Right kidney (tissue), 9 donors: ENCODE measurements at places on chromosomes 1 and 21.
A peak's percentile ranks its signal among the peaks of the same experiment; 100 is the strongest.

DNA sequence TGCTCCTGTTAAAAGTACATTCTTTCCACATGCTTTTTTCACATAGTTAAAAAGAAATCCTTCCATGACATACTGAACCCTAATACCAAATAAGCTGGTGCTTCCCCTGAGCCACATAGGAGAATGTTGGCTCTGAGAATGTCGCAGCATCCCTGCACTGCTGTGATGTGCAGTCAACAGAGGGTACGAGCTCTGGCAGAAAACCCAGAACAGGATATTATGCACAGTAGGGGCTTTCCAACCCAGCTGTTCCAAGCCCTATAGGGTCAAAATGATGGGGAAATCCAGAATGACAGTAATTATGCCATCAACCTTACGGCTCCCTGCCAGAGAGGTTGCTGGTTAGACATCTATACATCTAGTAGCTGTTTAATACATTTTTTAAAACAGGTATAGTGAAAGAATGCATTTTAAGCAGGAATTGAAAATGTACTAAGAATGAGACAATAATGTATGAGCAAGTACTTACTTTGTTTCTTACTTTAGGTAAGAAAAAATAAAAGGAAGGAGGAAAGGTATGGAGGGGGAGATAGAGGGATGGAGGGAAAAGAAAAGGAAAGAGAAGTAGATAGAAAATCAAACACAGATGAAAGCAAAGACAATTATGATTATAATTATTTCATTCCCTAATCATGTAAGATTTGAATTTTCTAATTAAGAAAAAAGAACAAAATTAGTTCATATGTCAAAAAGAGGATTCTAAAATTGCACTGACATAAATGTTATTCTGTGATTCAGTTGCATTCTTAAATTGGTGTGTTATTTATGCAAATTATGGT is 126.0 kb downstream of the NR5A2 start:
- no peak for DNase-seq

DNA sequence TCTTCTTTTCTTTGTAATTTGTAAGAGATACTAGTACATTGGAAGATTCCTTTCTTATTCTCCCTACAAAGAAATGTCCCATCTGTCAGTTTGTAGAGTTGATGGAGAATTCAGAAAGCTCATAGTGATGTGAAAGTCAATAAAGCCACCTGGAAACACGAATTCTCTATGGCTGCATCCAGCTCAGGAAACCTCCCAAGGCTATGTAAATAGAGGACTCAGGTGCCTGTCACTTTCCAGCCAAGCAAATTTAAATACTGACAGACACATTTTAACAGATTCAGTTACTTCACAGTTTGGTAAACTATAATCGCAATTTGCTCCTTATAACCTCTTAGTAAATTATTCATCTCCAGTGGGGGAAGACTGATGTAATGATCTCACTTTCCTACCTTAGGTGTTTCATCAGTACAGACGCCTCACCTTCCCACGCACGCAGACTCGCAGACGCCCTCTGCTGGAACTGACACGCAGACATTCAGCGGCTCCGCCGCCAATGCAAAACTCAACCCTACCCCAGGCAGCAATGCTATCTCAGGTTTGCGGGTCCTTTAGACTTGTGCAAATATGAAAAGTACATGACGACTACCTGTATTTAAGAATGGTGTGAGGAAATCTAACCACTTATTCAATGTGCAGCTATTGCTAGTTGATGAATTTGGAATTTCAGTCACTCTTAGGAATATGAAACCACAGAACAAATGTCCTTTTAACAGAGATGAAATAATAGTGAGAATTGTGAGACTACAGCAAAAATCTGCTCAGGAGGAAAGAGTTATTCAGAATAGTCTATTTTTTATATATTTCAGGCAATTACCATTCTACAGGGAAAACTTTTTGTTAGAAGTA is 60.6 kb downstream of the PTPRC start:
- DNase-seq, result peak; percentile 42

DNA sequence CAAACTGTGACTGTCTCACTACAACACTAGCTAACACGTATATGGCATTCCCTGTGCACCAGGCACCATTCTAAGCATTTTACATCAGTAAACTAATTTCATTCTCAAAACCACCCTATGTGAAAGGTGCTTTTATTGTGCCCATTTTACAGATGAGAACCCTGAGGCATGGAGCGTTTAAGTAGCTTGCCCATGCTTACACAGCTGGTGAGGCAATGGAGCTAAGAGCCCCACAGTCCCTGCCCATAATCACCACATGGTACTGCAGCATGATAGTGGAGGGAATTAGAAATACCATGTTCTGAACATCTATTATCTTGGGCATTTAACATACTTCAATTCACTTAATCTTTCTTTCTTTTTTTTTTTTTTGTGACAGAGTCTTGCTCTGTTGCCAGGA is 31.1 kb upstream of the KLHDC8A start:
- DNase-seq, result no peak

- no peak for DNase-seq
Observed at GRCh38 chr1:208154040-208154439, 90.1 kb downstream of the PLXNA2 start.

DNA sequence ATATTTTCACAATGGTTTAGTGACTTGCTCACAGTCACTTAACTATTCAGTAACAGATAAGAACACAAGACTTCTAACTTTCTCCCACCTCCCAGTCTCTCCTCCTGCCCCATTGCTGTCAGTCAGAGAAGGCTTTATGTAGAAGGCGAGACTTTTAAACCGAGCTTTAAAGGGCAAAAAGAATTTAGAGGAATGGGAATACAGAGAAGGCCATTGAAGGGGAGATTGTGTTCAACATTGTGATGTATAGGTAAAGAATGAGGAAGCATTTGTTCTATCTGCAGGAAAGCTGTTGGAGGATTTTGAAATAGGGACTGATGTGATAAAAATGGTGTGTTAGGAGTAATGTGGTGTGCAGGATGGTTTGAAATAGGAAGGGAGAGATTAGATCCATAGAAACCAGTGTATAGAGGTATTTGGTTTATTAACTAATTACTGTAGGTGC is 7.3 kb downstream of the POU2F1 start:
- DNase-seq, result no peak
